ENCODE measurements at places on chromosomes 2 and 18. TPM values are rescaled to one million over a fixed set of nuclear protein-coding genes. Genes with fewer than 3 reads are reported as not detected.
A peak's percentile ranks its signal among the peaks of the same experiment; 100 is the strongest.

MGAT4A gene
- total RNA-seq: not detected

HMSD gene
- not detected for total RNA-seq

GPAT2 gene
- not detected for total RNA-seq

GPBAR1 gene
- not detected for total RNA-seq

SRD5A2 gene
- total RNA-seq: not detected

CFAP65 gene
- 0.12 TPM for total RNA-seq

FARSB gene
- total RNA-seq: 59.4 TPM

ABCG8 gene
- not detected for total RNA-seq

BUB1 gene
- total RNA-seq: 161 TPM

- peak; percentile 84 for DNase-seq
Measured at GRCh38 chr2:119223521-119224390, at the start of gene STEAP3. Gene STEAP3, plus strand, starts transcription at chr2:119223834. Its CDS starts 7,179 bp downstream, at chr2:119231013.

- DNase-seq: peak; percentile 65
Measured at GRCh38 chr2:669323-669722, 7.9 kb downstream of the TMEM18 start.

GRCh38 chr2:137912371-137912770 is 51.9 kb upstream of the HNMT start:
- no peak for DNase-seq

DNA sequence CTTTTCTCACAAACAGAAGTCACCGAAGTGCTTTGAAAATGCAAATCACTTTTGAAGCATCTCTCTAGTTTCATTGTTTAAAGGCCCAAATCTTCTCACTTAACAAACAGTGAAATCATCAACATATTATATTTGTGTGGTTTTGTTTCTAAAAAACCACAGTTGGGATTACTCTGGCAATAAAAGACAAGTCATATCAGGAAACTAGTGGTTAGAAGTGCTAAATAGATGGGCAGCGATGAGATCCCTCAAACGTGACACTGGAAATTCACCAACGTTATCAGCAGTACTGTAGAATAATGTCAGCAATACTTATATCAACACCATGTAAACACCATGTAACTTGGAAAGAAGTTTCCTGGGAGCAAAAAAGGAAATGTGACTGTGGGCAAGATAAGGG is 893.5 kb downstream of the SUCLG1 start:
- no peak for DNase-seq

- no peak for DNase-seq
Measured at GRCh38 chr2:141490886-141491285, 639.9 kb downstream of the LRP1B start.

- no peak for DNase-seq
Measured at GRCh38 chr18:5318061-5318700, 22.7 kb upstream of the ZBTB14 start.

- no peak for DNase-seq
Measured at GRCh38 chr2:54602736-54603322, 120.6 kb upstream of the EML6 start.

DNA sequence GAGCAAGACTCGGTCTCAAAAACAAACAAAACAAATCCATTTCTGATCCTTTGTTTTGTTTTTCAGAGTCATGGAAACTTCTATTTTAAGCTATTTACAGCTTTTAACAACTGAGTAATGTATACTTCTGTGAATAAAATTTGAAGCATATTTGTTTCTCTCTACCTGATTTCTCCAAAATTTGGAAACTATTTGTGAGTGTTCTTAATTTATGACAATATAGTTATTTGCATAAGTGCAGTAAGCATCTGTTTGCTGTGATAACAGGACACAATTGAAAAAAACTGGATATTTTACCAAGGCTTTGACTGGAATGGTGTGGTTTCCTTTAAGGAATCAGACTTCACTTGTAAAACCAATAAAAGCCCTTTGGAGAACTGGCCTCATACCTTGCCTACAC is 53.3 kb upstream of the GULP1 start:
- DNase-seq: no peak

DNA sequence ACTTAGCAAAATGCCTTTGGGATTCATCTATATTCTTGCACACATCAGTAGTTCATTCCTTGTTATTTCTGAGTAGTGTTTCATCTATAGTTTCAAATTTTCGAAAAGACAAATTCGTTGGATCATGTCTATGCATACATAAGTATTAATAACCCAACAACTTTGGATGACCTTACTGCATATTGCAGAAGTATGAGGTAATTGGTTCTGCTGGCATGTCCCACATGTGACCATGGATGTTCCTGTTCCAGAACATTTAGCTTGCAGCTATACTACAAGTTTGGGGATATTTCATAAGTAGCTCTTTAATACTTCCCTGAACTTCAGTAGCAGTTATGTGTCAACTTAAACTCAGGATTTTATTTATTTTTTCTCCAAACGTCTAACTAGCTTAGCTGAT is 44.9 kb downstream of the APLF start:
- no peak for DNase-seq

- no peak for DNase-seq
Measured at GRCh38 chr2:14735696-14736095, 103.2 kb downstream of the LRATD1 start.

GRCh38 chr2:239962890-239963591 is 62.1 kb downstream of the NDUFA10 start:
- no peak for DNase-seq

DNA sequence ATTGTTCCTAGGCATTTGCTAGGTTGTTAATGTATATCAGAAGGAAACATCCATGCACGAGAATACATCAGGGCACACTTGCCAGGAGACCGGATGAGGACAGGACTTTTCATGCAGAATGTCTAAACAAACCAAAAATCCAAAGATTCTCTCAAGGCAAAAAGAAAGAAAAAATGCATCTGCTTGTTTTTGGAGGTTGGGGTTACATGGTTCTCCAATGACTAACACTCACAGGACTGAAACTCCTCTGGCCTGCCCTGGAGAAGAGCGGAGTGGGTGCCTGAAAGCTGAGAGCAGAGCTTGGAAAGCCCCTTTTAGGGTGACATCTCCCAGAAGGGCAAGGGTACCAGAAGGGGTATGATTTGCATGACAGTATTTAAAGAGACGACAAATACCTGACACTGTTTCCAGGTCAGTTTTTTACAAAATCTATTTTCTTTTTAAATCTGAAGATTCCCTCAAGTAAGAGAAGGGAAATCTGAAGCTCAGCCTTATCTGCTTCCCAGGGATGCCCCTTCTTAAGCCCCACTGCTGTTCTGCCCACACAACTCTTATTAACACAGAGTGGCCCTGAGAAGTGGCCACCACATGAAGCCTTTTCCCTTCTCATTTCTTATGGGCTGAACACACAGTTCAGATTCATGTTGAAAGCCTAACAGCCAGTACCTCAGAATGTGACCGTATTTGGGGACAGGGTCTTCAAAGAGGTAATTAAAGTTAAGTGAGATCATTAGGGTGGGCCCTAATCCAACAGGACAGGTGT is 216.4 kb downstream of the STK39 start:
- DNase-seq: peak; percentile 37

DNA sequence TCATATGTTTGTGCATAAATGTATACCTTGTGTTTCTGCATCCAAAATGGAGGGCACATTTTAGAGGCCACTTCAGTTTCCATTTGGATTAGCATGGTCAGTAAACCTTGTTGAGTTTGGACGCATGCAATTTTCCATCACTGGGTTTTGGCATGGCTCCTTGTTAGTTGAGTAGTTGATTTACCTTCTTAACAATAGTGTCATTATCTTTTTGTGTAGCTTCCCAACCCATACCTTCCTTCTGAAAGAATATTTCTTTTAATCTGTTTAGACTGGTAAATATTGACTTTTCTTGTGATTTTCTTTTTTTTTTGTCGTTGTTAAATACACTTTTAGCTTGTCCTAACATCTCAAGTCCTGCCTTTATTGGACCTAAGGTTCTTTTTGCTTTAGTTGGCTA is 15.5 kb downstream of the RPIA start:
- no peak for DNase-seq

DNA sequence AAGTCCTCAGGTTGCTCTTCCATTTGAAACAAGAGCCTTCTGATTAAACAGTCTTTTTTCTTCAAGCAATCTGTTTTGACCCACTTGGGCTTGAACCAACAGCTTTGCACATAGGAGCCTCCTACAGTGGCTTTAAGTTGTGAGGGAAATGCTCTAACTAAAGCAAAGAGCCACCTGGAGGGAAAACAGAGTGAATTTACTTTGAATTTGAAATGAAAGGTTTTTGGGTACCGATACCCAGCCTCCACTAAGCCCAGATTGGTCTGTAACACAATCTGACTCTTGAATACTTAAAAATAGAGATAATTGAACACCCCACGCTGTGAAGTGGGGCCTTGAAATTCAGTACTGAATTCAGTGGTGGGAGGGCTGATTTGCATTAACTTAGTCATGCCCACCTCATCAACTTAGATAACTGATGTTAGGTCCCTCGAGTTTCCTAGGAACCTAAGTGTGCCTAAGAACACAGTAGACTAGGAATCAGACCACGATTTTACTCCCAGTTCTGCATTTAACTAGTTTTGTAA is 56.3 kb upstream of the ACVR1C start:
- no peak for DNase-seq

DNA sequence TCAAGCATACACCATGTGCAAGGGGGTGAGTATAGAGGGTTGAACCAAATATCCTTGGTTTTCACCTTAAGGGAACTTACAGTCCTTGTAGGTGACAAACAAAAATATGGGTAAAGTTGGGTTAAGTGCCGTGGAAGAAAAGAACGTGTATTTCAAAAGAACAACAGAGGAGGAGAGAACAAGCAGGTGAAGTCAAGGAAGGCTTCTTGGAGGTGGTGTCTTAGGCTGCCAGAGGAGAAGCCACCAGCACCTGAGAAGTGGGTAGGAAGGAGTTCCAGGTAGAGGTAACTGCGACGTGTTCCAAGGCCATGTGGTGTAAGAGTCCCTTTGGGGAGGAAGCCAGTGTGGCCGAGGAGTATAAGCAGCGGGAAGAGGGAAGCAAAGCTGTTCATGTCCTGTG is 27.2 kb downstream of the CABLES1 start:
- no peak for DNase-seq

- no peak for DNase-seq
Measured at GRCh38 chr18:46372670-46373069, 268.5 kb downstream of the HAUS1 start.

DNA sequence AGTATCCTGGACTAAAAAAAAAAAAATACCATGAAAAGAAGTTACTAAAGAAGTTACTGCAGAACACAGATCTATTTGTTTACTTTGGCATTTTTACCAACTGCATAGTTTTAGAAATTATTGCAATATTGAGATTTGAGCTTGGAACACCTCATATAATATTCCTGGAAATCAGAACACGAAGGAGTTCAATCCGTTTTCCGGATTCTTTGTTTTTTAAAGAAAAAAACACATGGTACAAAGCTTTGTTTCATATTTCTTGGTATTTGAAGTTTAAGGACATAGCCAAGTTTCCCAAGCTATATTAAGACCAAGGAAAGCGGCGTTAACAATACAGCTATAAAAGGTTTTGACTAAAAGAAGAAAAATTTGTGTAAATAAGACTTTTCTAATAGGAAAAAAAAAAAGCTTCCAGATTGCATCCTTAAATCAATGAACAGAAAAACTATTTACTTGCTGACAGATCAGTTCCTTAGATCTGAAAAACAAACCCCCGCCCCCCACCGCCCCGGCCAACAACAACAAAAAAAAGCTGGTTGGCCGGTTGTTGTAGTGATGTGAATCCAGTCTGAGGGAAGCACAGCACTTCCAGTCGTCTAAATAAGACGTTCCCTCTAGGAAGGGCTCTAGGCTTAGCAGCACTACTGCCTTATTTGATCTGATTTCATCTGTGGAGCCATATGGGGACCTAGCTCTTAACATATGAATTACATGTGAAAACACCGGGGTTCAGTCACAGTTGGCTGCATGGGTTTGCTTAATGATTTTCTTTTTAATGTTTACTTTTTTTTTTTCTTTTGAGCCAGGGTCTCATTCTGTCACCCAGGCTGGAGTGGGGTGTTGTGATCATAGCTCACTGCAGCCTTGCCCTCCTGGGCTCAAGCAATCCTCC is 2.5 kb upstream of the RHOB start:
- no peak for DNase-seq

GRCh38 chr2:137718786-137719185 is 245.5 kb upstream of the HNMT start:
- DNase-seq: no peak

DNA sequence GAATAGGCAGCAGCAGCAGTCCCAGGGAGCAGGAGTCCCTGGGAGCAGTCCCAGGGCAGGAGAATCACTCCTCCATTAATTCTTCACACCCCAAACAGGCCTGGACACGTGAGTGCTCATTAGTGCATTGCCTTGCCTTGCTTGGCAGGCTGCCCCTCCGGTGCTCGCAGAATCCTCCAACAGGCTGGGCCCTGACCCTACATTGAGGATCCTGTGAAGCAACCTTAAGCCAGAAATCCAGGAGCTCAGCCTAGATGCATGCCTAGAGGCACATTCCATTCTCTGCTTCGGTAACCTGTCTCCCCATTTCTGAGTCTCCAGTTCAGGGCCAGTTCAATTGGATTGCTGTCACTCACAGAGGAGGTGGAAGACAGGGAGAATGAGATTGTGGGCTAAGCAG is 97.4 kb upstream of the LRATD1 start:
- no peak for DNase-seq

DNA sequence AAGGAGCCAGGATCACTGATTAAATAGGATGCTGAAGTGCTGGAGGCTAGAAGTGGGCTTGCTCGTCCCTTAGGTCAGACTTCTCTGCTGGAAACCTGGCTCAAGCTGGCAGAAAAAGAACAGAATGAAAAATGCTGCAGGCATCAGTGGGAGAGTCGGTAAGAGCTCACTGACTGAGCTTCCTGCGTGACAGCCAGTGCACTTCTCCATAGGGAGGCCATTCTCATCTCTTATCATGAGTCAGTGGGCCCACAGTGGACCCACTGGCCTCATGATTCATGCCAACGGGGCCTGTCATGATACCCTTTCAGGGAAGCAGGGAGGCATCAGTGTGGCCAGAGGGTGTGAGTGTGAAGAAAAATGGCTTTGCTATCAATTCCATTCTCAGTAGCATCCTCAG is 498.2 kb downstream of the PTPRM start:
- DNase-seq: peak; percentile 12

GRCh38 chr2:196413821-196414274 is 225.7 kb upstream of the CCDC150 start:
- peak; percentile 44 for DNase-seq

- DNase-seq: no peak
Measured at GRCh38 chr2:212523756-212524155, 14.8 kb downstream of the ERBB4 start.

GRCh38 chr2:180978903-180979748 is 1.3 kb upstream of the UBE2E3 start:
- DNase-seq: peak; percentile 82

- DNase-seq: peak; percentile 27
Measured at GRCh38 chr2:181239201-181239799, 217.9 kb upstream of the ITGA4 start.
